ENCODE measurements at places on chromosomes 13 and 19.

- no peak for DNase-seq
Measured at GRCh38 chr13:76677043-76677442, 209.2 kb downstream of the KCTD12 start.

DNA sequence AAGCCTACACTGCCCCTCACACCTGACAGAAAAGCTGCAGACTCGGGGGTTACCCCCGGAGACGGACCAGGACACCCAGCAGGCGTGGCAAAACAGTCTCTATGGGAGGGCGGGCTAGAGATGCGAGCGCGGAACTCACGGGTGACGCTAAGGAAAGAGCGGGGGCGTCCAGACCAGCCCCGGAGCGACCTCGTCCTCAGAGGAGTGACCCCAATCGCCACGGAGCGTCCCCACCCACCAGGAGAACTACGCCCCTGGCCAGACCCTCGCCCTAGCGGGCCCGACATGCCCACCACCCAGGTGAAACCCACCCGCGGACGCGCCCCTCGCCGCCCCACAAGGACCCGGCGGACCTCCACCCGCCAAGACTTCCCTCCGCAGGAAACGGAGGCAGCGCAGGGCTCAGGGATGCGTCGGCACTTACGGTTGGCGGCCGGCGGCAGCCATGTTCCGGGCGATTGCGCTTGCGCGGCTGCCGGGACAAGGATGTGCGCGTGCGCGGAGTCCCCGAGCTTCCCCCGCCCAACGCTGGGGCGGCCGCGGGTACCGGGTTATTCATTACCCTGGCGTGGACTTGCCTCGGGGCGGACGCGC, at the start of gene ZNF329:
Gene ZNF329 (minus strand): TSS at position 462 of the 594 bp plus-strand sequence. CDS start 21,286 bp downstream, outside the sequence.
- peak; percentile 96 for DNase-seq

GRCh38 chr19:29715701-29716581, 880 bp upstream of the C19orf12 start:
- peak; percentile 65 for DNase-seq

GRCh38 chr13:41462427-41462826, 5.1 kb downstream of the RGCC start:
- DNase-seq: no peak
